ENCODE measurements at places on chromosomes 4 and X.
A peak's percentile ranks its signal among the peaks of the same experiment; 100 is the strongest.

DNA sequence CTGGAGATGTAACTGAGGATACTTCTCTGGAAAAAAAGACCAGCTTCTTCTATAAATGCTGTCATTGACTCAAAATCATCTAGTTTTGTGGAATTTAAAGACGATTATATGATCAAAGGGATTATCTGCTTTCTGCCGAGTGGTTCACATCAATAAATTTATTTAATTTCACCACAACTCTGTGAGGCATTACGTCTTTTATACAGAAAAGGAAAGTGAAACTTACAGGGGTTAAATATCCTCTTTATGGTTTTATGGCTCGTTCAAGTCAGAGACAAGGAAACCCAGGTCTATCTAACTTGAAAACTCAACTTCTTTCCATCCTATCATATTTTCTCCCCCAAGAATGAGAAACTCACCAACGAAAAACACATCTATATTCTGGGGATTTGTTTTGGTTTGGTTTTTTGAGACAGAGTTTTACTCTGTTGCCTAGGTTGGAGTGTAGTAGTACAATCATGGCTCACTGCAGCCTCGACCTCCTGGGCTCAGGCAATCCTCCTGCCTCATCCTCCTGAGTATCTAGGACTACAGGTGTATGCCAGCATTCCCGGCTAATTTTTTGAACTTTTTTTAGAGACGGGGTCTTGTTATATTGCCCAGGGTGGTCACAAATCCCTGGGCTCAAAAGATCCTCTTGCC is 377.9 kb upstream of the EMCN start:
- ATAC-seq = peak; percentile 45

DNA sequence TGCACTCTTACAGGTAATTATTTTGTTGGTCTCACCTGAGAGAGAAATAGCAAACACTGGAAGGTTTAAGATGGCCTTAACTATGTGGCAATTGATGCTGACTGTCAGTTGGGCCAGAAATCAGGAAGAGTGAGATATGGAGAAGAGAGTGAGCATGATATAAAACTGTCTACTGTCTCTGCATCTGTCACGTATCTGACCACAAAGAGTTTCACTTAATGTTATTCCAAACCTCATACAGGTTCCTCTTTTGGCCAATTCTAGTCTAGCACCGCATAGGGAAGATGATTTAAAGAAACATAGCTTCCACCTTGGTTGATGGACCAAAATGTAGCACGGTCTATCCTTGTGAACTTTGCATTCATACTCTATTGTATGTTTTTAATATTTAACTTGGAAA is 381.0 kb upstream of the BOD1L1 start:
- peak; percentile 83 for ATAC-seq

- ATAC-seq = no peak
These were observed 22.9 kb upstream of the CPE start for GRCh38 chr4:165355900-165356300.

DNA sequence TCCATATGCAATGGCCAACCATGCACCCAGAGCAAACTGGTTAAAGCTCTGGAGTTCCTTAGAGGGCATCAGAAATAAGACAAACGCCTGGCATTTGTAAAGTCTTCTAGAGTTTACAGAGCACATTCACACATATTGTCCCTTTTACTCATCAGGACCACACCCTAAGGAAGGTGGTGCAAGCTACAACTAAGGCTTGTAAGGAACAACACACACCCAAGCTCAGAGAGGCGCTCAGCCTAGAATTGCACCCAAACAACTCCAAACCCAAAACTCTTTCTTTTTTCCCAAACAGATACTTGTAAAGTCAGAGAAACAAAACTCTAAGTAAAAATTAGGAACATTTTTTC is 46.1 kb downstream of the SMPX start:
- no peak for ATAC-seq

DNA sequence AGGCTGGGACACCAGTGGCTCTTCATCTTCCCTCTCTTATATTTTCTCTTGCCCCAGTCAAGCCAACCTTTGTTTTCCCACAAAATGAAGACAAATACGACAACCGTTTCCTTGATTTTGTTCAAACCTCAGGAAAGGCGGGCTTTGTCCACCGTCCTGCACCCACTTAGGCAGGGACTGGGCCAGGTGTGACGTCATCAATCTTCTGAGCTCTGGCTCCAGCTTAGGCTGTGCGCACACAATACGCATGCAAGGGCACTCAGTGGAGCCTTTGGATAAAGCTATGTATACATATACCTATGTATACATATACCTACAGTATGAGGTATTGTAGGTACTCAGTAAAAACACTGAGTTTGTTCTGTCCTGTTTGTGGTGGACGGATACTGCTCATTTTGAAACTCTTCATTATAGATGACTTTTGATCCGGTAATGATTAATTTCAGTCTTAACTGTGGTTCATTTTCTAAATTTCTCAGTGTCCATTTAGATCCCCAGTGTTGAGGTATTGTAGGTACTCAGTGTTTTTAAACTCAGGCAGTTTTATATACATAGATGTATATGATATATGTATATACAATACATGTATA is 194.9 kb downstream of the MGST2 start:
- ATAC-seq = no peak

DNA sequence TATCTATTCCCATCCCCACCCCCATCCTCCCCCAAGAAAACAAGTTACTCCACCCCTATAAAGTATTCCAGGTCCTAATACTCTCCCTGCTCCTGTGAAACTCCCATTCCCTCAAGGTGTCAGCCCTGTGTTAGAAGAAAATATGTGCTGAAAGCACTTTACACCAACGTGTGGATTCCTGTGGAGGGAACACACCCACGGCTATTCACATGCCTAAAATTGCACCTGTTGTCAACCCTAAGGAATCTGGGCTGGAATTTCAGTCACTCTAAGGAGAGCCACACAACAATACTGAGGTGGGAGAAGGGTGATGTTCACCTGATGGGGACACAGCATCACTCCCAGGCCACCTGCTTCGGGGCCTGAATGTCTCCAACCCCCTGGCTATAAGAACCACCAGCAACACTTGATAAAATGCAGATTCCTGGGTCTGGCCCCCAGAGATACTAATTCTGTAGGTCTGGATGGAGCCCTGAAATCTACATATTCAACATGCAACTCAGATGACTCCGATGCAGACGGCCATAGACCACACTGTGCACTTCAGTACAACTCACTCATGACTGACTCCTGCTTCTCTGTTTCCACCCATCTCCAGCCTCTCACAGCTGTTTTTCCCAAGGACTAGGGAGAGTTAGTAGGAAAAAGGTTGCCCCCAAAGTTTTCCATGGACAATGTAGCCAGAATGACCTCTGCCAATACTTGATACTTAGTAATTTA is 15.8 kb downstream of the SCD5 start:
- ATAC-seq = no peak

- ATAC-seq = no peak
These were observed 2.8 kb downstream of the TEX13C start for GRCh38 chrX:125322431-125322830.

DNA sequence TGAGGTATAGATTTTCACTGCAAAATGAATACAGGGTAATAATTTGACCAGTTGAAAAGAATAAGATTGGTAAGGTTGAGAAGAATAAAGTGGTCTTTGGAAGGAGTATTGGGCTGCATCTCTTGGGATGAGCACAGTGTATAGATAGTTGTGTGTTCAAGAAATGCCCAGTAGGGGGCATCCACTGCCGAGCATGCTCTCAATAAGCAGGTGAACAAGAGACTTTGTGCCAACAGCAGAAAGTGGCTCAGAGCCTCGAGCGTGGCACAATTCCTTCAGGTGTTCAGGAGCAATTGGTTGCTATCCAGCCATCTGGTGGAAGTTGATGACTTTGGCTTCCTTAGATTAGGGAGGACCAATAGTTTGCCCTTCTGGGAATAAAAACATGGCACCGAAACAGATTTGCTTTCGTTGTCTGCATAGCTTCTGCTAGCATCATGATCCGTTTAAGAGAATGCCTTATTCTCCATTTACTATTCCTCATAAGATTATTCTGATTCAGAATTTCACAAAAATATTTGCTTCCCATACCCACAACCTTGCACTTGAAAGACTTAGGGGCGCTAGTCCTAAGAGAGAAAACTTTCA is 258.1 kb upstream of the NEIL3 start:
- ATAC-seq = peak; percentile 59

DNA sequence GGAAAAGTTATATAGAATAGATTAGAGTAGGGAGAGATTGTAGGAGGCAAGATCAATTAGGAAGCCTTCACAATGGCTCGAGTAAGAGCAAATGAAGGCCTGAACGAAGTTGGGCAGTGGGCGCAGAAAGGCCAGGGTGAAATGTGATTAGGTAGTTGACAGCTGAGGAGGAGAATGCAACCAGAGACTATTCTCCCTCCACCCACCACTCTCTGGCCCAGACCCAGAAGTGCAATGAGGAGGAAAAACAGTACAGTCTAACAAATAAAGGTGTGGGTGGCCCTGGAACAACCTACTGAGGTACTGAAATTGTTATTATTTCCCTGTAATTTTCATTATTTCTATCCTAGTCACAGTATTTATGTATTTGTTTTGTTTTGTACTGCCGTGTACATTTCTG is 176.7 kb downstream of the SLC39A8 start:
- no peak for ATAC-seq

DNA sequence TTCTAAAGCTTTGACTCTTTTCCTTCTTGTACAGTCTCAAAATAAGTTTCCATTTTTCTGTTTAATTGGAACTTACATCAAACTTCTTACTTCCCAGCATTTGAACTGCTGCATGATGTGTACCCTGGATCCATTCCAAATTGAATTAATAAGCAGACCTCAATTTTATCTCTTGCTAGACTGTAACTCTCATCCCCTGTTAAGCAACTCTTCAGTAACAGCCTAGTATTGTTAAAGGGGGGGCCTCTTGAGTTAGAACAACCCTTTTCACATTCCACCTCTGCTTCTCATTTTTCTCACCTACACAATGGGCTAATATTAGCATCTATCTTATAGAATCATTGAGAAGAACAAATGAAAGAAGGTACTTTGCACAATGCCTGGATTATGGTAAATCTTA is 169.4 kb downstream of the IL1RAPL1 start:
- no peak for ATAC-seq

- peak; percentile 67 for ATAC-seq
These were observed 393 bp downstream of the SH3KBP1 start for GRCh38 chrX:19886883-19887531.

DNA sequence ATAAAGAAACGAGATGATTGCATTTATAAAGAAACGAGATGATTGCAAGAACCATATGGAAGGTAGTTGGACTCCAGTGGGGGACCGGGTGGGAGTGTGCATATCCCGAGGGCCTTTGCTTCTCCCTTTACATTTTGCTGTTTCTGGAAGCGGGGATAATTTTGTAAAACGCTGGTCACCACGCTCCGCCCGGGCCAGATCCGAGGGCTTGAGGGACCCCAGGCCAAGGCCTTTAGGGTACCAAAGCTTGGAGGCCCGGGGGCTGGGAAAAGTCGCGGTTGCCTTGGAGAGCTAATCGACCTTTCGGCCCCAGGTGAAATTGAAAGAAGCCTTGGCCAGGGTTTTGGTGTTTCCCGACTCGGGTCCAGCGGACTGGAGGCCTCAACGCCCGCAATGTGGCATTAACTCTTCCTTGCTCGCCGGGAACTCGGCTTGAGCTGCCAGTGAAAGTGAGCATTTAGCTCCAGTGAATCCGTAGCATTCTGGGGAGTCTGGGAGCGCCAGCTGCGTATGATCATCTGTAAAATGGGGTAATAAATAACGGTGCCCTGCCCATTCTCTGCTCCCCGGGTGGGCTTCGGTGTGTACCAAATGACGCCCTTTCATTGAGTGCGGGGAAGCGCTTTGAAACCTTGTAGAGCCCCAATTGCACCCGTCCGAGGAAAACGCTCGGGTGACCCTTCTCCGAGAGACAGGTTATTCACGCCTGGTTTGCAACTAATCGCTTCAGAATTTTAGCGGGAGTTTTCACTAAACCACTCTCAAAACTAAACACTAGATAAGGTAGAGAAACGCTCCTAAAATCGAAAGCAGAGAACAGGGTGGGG is 4.5 kb downstream of the NKX3-2 start:
- ATAC-seq = no peak

GRCh38 chr4:36039026-36039425 is 205.3 kb downstream of the ARAP2 start:
- no peak for ATAC-seq

DNA sequence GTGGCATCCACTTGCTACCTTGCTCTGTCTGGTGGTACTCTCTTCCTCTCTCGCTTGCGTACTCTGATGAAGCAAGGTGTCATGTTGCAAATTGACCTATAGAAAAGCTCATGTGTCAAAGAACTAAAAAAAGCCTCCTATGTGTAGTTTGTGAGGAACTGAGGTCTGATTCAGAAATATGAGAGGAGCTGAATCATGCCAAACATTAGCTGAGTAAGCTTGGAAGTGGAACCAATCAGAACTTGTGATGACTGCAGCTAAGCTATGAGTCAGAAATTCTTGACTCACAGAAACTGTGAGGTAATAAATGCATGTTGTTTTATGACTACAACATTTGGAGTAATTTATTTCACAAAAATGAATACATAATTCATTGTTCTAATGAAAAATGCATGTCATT is 2138.8 kb downstream of the PCDH7 start:
- ATAC-seq = no peak

GRCh38 chr4:37443137-37443536 is 198.6 kb downstream of the NWD2 start:
- ATAC-seq = no peak

DNA sequence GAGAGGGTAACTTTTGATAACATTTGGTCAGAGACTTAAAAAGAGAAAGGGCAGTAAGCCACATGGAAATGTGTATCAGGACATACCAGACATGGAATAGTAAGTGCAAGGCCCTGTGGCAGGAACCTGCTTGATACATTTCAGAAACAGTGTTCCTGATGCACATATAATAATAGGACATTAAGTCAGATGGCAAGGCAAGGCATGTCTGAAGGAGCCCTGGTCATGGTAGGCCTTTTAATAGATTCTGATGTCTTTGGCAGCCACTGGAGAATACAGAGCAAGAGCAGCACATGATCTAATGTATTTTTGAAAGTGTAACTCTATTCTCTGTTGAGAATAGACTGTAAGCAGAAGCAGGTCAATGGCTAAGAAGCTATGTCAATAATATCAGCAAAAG is 279.7 kb downstream of the CAMK2D start:
- ATAC-seq = no peak

DNA sequence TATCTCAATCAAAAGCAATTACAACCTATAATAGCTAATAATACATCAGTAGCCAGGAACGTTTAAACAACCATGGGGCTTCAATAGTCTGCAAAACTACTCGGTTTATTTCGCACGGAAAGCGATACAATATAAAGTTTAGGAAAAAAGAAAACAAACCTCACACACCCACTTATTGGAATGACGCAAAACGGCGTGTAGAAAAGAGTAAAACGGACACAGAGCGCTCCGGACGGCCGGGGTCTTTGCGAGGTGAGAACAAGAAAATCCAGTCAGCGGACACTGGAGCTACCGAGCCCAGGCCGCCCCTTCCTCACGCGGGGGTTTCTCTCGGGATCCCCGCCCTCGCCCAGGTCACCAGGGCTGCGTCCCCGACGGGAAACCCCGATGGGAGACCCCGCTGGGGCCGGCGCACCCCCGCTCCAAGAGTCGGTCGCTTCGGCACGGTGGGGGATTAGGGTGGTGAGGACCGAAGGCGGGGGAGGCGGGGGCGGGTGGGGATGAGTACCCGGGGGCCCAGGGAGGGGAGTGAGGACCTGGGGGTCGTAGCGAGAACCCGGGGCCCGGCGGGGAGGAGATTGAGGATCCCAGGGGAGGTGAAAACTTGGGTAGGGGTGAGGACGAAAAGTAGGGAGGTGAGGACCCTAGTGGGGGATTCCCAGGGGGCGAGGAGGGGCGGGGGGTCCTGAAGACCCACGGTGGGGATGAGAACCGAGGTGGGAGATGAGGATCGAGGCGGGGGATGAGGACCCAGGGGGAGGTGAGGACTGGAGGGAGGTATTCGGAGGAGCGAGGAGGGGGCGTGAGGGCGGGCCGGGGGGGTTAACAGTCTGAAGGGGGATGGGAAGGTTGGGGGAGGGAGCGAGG is 737 bp downstream of the NELFA start:
- peak; percentile 31 for ATAC-seq

Measured in stimulated activated memory B cell treated with anti-CD40 and anti-IgM and Interleukin-4, amounts not matched to agents 10 μg/mL and 1 μg/mL and 100 μg/mL, for 72 hours (primary cell).